GM12864 (cell line): ENCODE measurements at places on chromosomes 5 and 9.

GRCh38 chr9:17229945-17230560, 95.2 kb downstream of the CNTLN start:
- DNase-seq = no peak

GRCh38 chr5:36875051-36875789, 1.3 kb upstream of the NIPBL start:
- no peak for DNase-seq

GRCh38 chr9:118091711-118092500, 387.7 kb downstream of the TLR4 start:
- no peak for DNase-seq

DNA sequence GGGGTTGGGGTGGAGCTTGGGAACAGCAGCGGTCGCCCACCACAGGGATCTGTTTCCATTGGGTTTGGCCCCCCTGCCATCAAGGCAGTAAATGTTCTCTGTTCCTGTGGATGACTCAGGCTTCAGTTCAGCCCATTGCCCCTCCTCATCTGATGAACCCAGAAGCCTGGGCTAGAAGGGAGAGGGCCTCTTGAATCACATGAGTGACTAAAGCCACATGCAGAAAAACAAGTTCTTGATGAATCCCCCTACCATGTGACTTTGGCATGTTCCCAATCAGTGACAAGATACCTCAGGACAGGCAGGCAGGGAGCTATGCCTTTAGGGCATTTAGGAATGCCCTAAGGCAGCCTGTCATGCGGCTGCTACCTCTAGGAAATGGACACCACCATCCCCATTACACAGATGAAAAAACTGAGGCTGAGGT, 2.5 kb downstream of the SH3PXD2B start:
- no peak for DNase-seq

- DNase-seq = no peak
Measured at GRCh38 chr9:105390871-105391270, 57.0 kb upstream of the FSD1L start.

- DNase-seq = no peak
Measured at GRCh38 chr5:168165977-168166376, 125.5 kb upstream of the WWC1 start.

- no peak for DNase-seq
Measured at GRCh38 chr5:125277494-125278154, 531.2 kb upstream of the ZNF608 start.

DNA sequence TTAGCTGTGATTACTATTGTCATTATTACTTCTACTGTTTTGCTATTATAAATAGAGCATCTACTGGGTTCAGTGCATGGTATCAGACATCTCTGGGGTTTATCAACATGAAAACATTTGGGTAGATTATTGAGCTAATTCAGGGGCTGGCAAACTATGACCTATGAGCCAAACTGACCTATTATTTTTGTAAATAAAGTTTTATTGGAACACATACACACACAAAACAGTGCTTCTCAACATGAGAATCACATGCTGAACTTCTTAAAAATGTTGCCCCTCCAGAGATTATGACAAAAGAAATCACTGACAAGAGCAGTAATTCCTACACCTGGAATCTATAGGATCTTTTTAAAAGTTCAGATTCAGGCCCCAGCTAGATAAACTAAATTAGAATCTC, 30.4 kb downstream of the SLC31A2 start:
- no peak for DNase-seq

DNA sequence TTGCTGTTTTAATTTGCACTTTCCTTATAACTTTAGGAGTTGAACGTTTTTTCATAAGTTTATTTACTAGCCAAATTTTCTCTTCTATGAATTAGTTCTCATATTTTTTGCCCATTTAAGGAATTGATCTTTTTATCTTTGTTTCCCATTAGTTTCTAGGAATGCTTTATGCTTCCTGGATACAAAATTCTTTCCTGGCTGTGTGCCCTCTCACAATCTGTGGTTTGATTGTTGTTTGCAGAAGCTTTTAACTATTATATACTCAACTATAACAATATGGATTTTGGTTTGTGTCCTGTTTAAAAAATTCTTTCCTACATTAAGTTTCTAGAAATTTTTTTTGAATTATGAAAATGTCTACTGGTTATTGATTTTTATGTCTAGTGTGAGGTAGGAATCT, 206.3 kb downstream of the CSNK1G3 start:
- DNase-seq = no peak

DNA sequence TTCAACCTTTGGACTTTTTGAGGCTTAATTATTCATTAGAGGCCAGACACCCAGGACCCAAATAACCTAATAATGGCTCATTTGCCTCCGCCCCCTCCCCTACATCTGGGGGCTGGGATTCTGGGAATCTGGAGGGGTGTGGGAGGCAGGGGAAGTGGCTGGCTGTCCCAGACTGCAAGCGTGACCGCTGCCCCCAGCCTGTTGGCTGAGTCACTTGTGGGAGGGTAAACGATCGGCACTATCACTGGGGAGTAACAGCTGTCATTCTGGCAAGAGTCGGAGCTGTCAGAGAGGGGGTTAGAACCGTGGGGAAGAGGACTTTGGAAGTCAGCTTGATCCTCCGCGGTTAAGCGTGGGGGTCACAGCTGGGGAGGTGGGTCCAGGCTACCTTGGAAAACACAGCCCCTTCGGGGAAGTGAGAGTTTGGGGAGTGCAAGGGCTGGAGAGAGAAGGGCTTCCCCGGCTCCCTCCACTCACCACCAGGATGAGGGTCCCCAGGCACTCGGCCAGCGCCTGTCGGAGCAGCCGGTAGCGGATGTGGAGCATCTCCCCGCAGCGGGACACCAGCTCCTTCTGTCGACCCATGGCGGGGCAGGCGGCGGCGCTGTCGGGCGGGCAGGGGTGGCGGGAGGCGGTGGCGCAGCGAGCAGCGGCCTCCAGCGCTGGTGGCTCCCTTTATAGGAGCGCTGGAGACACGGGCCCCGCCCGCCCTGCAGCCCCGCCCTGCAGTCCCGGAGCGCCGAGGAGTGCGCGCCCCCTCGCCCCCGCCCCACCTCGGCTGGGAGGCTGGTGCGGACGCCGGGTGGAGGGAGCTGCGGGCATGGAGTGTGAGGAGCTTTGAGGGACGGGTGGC, at the start of gene AQP3:
TSS of gene AQP3 (minus strand) at position 648 of the 853 bp plus-strand sequence. CDS start at position 585, 63 bp downstream.
- no peak for DNase-seq

- no peak for DNase-seq
Measured at GRCh38 chr9:129259375-129259774, 81.3 kb upstream of the IER5L start.

- DNase-seq = no peak
Measured at GRCh38 chr5:16780325-16780724, 155.8 kb downstream of the MYO10 start.

- DNase-seq = no peak
Measured at GRCh38 chr9:37148181-37148580, 27.8 kb downstream of the ZCCHC7 start.

- no peak for DNase-seq
Measured at GRCh38 chr5:170634256-170634990, 130.6 kb downstream of the KCNIP1 start.

DNA sequence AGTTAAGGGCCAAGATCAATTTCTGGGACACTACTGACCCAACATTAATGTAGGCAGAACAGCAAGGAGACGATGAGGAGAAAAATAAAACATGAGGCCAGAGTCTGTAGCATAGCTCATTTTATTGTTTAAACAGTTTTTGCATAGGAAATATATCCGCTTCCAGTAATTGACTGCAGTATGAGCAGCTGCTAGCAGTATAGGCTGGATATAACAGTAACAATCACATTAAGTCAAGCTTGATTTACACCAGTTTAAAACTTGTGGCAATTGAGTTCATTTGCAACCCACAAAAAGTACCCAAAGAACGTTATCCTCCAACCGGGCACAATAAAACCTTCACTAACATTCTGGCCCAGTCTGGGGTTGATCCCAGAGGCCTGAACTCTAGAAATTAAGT, 232.2 kb downstream of the NFIB start:
- DNase-seq = no peak

DNA sequence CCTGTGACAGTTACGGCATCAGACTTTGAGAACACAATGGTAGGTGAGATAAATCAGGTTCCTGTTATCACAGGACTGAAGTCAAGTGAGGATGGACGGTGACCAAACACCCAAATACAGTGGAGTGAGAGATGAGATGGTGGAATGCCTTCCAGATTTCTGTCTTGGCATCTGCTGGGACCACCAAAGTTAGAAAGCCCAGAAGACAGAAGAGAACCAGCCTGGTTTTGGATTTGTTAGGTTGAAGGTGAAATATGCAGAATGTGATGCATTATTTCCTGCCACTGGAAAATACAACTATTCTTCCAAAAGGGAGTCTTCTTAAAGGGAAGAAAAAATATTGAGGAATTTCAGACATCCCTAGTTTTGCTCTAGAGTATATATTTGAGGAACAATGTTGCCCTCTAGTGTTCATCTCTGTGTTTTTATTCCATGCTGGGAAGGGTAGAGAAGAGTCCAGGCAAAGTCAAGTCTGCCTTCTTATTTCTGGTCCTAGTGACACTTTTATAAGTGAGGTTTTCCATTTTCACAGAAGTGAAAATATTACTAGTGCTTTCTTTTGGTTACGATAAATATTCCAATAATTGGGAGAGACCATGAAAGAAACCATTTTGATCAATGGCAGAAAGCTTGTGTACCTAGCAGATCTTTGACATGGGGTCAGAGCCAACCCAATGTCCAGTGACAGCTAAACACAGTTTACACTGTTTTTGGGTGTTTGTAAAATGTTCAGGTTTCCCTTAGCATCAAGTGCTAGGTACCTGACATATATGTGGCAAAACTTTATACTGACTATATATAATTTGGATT, 142.3 kb upstream of the ANKH start:
- DNase-seq = no peak

- no peak for DNase-seq
Measured at GRCh38 chr9:77763566-77763965, 115.4 kb upstream of the GNA14 start.

GRCh38 chr5:95884017-95884325, 61.4 kb upstream of the GLRX start:
- no peak for DNase-seq

DNA sequence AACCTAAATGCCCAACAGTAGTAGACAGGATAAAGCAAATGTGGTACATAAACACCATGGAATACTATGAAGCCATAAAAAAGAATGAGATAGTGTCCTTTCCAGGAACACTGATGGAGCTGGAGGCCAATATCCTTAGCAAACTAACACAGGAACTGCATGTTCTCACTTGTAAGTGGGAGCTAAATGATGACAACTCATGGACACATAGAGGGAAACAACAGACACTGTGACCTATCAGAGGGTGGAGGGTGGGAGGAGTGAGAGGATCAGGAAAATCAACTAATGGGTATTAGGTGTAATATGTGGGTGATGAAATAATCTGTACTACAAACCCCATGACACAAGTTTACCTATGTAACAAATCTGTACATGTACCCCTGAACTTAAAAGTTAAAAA, 505.7 kb downstream of the RAB3C start:
- DNase-seq = no peak

DNA sequence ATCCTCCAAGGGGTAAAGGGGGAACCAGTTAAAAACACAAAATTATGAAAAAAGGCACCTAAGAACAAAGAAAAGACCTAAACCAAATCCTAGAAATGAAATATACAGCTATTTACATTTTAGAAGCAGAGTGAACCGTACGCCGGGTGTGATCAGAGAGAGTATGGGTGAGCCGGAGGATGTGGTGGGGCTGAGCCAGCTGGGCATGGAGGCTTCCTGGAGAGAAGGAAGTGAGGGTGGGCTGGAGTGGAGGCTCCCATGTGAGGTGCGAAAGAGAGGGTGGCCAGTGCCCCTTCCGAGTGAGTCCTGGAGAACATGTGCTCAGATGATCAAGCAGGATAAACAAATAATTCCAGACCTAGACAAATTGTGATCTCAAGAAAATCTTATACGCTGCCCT, 111.6 kb downstream of the CACNA1B start:
- DNase-seq = no peak

GRCh38 chr5:41863871-41864486, 6.2 kb downstream of the OXCT1 start:
- no peak for DNase-seq

DNA sequence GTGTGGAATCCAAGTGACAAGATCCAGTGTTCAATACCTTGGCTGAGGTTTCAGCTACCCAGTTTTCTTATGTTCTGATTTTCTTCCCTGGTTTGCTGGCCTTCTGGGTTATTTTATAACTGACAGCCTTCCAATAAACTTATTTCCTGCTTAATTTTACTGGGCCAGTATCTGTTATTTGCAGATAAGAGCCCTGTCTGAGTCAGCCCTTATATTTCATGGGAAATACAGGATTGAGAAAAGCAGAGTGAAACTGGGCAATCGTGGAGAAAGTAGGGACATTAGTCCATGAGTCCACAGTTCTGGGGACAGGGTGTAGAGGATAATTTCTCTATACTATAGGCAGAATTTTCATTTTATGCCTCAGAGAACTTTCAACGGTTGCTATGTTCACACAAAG, 32.3 kb downstream of the TMEM167A start:
- DNase-seq = no peak

GRCh38 chr5:127411381-127411780, 106.1 kb upstream of the PRRC1 start:
- no peak for DNase-seq

DNA sequence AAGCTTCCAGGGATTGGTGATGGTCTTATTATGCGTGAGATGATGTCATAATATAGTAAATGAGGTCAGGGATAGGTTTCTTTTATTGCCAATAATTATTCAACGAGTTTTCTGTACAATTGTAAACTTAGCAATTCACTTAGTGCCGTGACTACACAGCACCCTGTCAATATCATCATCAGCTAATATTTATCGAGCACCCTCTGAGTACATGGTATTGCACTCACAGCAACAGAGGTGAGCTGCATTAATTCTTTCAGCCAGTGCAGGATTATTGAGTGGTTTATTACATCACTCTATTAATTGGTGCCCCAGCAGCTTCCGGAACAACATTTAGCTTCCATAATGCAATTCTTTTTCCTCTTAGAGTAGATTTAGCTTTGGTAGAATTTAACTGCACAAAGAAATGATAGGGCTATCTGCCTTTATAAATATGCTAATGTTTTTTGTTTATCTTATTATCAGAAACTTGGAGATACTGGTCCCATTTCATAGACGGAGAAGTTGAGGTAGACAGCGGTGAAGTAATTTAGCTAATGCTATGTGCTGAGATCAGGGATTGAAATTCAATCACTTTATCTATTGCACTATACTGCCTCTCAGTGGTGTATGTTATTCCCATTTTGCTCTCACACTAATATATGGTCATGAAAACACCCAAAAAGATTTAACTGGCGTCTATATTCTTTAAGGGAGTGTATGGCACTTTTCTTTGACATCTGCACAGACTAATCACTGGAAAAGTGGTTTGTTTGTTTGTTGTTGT, 726.1 kb upstream of the WWC1 start:
- no peak for DNase-seq

- no peak for DNase-seq
Measured at GRCh38 chr5:55917402-55918086, 66.4 kb downstream of the IL31RA start.

DNA sequence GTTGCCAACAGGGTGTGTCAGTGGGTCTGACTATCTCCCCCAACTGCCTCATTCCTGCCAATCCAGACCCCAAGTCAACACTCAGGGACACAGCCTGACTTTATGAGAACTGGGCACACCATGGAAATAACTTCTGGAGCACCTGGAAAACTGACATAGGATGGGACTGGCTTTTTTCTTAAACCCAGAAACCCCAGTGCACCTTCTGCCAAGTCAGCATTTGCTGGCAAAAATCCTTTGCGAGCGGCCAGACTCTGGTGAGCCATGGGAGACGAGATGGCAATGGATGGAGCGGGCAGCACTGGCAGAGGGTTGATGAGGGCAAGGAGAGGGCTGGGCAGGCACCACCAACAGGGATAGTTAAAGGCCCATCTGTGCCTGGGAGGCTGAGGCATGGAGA, 114.4 kb upstream of the OSMR start:
- DNase-seq = no peak

GRCh38 chr9:123336449-123336848, 19.5 kb upstream of the CRB2 start:
- no peak for DNase-seq
